ENCODE measurements at places on chromosomes 11 and 22.

GRCh38 chr11:61613870-61614269 is 33.0 kb upstream of the SYT7 start:
- no peak for DNase-seq

DNA sequence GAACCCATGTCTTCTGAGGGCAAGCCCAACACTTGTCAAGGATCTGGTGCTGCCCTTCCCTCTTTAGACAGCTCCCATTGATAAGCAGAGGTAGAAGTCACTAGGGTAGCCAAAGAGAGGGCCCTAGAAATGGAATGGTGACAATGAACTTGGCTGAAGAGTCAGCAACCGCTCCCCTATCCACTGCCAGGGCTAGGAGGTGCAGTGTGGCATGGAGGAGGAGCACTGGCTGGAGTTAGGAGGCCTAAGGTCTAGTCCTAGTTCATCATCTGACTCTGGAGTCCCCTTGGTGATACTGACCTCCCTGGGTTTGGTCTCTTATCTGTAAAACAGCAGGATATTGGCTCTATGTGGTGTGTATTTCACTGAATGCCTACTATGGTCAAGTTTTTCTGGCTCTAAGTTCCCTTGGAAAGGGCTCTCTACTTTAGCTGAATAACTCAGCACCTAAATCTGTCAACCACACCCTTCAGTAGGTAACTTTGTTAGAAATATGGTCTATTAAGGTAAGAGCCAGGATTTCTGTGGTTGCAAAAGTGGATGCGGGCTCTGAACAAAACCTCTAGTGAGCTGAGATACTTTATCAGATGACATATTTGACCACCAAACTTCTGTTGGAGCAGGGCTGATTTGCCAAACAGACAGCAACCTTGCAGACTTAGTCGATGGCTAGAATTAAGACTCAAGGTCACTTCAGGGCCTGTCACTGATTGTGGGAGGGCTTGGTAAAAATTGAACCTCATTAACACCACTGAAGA is 10.5 kb downstream of the TIMP3 start:
- no peak for DNase-seq

DNA sequence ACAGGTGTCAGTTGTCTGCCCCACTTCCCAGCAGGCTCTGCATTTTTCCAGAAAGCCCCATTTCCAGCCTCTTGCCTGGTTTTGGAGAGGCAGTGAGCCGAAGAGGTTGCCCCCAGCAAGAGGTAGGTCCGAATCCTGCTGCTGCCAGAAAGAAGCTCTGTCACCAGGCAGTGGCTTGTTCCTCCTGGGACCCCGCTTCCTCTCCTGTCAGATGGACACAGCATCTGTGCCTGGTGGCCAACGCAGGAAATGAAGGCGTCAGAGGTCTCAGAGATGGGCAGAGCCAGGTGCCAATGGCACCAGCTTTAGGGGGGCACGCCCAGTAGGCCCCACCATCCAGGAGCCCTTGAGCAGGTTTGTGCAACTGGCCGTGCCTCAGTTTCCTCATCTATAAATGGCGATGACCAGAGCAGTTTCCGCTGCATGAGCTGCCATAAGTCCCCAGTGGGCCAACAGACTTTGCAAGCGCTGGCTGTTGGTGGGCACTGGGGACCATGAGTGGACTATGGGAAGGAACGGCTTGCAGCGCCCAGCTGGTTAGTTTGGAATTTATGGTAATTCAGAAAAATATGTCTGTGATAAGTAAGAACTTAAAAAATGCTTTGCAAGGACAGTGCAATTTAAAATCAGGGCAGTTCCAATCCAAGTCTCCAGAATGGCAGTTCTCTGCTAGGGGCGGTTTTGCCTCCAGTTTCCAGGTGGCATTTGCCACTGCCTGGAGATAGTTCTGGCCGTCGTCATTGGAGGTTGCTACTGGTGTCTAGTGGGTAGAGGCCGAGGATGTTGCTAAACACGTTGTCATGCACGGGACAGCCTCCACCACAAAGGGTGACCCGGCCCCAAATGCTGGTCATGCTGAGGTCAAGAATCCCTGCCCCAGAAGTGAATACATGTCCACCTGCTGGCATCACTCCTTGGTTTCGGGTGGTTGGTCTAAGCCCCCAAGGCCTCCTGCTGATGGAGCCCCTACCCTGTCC is 2.3 kb upstream of the OSBPL5 start:
- DNase-seq: no peak

- DNase-seq: no peak
Observed at GRCh38 chr11:93651052-93651451, 10.4 kb upstream of the CEP295 start.

DNA sequence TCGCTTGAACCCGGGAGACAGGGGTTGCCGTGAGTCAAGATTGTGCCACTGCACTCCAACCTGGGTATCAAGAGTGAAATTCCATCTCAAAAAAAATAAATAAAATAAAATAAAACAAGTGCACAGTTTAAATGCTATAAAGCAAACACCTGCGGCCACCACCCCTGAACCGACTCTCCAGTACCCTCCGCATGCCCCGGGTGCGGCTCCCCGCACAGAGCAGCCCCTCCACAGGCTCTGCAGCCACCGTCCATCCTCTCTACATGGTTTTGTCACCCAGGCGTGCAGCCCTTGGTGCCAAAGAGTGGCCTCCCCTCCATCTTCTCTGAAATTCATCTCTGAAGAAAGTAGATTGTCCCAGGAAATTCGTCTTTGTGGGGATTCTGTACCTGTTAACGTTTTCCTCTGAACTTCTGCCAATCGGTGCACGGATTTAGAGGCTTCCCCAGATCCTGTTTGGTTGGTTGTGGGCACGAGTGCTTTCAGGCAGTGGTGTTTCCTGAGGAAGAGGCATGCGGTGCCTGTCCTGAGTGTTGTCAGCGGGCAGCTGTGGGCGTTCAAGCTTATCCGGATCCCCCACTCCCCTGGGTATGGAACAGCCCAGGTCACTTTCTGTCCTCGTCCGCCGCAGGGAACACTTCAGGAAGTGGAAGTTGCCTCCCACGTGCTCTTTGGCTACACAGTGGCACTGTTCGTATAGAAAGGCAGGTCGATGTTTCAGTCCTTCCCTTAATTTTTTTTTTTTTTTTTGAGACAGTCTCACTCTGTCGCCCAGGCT is 4.1 kb downstream of the MIOX start:
- peak; percentile 35 for DNase-seq

GRCh38 chr22:37018815-37019308 is 385 bp downstream of the TST start:
- no peak for DNase-seq

- DNase-seq: no peak
Observed at GRCh38 chr22:50281957-50282356, 11.8 kb upstream of the MAPK11 start.

DNA sequence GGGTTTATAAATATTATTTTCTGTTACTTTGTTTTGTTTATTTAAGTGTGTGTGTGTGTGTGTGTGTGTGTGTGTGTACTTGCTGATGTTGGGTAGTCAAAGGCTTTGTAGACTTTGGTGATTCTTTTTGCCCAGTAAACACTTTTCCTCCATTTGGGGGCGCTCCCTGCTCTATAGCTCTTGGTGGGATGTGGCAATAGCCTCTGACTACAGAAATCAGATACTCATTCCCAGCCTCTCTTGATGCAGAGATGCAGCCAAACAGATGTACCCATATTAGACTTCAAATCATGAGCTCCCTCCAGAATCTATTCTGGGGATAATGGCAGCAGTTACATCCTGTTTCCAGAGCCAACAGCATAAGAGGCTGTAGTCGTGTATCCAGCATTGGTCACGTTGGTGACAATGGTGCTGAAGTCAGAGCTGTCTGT is 33.4 kb upstream of the APOL5 start:
- DNase-seq: peak; percentile 49

DNA sequence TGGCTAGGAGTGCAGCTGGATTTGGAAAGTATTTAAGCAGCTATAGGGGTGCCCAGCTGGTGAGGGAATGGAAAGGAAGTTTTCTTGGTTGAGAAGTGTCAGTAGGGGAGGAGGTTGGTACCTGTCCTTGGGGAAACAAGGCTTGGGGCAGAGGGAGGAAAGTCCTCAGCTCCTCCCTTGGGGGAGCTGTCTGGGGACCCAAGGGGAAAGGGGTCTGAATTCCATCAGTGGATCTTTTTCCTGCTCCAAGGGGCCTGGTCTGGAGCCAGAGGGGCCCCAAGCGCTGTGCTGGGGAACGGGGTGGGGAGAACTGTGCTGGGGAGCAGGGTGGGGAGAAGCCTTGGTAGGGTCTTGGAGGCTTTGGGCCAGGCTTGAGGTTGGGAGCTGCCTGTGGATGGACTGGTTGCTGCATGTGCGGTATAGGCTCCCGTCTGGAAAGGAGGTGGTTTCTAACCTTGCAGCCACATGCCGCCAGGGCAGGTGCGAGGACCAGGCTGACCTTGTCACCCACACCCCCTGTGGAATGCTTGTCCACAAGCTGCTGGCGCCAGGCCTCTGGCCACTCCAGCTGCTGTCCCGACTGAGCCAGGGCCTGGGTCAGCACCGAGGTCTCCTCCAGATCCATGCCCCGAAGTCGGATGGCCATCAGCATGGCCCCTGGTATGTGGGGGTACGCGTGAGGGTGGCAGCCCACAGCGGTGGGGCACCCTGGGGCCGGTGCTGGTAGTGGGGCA is 963 bp downstream of the TYMP start:
- DNase-seq: peak; percentile 23

DNA sequence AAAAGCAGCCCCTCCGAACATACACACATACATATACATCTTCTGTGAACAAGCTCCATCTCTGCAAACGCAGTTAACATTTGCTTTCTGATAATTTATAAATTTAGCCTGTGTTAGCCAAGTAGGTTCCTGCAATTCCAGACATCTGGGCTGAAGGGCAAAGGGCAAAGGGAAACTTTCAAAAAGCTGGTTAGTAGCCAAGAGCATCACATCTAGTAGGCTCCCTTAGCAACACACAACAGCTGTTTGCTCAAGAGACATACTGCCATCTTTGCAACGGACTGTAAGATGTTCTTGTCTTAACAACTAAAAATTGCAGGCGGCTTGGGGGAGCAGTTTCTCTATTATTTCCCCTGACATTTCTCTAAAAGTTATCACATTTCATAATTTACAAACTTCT is 134.9 kb downstream of the RBFOX2 start:
- DNase-seq: peak; percentile 67

DNA sequence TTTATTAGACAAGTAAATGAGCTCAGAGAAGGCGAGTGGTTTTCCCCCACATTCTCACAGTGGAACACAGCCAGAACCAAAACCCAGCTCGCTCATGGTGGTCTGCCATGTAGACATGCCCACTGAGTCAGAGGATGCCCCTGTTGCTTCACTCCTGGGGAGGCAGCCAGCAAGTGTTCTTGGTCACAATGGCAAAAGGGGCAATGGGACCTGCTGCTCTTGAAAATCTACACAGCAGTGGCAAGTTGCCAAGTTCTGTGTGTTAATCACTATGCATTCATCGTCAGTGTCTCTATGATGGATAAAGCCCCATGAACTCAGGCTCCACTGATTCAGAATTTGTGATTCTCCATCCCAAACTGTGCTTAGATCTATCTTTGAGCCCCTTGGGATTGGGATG is 64.7 kb upstream of the TBCEL start:
- no peak for DNase-seq

DNA sequence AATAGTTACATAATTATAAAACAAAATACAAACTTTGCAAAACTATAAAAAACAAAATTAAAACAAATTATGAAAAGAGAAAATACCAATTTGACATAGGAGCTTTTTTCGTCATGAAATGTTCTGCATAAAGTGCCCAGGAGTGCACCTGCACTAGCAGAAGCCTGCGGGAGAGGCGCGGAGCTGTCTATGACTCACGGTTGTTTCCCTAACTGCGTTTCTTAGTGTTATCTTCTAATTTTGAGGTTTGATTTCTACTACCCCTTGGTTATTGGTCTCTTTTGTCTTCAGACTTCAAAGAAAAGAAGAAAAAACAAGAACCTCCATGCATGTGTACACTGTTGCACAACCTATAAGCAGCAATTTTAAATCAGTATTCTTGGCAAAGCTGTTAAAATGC is 740.9 kb upstream of the LRRC4C start:
- DNase-seq: no peak

GRCh38 chr11:57124917-57125316 is 56.8 kb upstream of the LRRC55 start:
- no peak for DNase-seq

- DNase-seq: no peak
Observed at GRCh38 chr11:87324817-87325489, 287.2 kb downstream of the TMEM135 start.

DNA sequence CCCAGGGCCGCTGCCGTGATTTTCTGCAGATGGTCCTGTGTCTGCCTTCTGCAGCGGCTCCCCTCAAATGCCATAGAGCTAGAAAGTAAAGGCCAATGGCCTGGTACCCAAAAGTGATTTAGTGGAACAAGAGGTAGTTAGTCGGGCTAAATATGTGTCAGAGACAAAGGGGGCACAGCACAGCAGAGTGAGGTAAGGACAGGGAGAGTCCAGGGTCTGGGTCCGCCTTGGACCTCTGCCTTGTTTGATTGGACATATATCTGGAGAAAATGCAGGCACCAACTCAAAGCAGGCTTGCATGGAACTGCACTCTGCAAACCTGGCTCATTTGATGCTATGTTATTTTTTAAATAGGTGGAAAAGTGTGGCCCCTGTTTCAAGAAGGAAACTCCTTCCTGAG is 249.6 kb upstream of the B3GAT1 start:
- no peak for DNase-seq

DNA sequence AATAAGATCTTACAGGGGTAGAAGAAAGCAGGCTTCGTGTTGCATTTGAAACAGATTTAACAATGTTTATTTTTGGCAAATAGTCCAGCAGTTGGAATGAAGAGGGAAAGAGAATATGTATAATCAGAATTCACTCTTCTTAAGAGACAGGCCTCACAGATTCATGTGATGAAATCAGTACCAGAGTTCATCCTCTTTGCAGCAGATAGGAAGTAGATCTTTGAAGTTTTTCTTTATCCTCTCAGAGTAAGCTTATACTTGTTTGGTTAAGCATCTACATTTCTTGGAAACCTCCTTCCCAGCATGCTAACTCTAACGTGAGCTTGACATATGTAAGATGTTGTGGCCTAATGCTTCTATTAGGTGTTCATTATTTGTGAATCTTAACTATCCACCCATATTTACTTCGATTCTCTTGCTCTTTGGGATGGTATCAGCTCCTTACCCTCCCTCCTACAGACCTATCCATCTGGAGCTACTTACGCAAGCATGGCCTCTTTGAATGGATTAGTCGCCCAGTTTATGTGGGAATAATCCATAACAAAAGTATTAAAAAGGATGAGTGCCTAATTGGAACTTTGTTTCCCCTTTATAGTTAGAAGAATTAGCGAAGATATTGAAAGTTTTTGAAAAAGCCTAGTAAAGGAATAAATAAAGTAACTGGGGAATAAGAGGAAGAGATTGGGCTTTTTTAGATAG is 80.1 kb downstream of the PRMT3 start:
- no peak for DNase-seq

DNA sequence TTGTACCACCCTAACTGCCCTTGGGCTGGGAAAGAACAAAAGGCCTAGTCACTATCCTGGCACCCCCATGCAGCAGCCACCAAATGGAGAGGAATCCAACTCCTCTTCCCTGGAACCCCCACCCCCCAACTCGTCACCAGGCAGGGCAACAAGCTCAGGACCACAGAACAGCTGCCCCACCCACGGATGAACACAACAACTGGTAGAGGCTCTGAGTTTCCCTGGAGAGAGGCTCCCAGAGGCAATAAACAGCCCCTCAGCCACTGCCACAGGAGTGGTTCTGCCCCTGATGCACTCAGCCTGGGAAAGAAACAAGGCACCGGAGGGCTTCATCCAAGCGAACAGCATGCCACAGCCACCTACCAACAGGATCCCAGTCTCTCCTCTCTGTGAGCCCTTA is 778.4 kb upstream of the FAT3 start:
- DNase-seq: no peak

- DNase-seq: no peak
Observed at GRCh38 chr11:33089776-33090175, 50.4 kb downstream of the TCP11L1 start.
